ENCODE measurements at places on chromosomes 4 and X.

GRCh38 chrX:9356846-9357245 is 108.0 kb upstream of the TBL1X start:
- DNase-seq = no peak

DNA sequence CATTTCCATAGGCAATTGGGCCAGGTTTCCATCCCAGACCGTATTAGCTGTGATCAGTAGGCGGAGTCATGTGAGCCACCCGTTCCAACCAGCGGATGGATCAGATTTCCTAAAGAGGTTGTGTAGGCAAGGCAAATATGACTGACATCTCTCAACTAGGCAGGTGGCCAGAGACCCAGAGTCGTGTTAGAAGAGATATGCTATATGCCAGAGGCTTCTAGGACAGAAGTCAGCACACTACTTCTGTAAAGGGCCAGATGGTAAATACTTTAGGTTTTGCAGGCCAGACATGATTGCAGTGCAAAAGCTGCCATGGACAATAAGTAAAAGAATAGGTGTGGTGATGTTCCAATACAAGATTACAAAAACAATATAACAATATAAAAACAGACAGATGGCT is 788.4 kb downstream of the RPA4 start:
- no peak for DNase-seq

DNA sequence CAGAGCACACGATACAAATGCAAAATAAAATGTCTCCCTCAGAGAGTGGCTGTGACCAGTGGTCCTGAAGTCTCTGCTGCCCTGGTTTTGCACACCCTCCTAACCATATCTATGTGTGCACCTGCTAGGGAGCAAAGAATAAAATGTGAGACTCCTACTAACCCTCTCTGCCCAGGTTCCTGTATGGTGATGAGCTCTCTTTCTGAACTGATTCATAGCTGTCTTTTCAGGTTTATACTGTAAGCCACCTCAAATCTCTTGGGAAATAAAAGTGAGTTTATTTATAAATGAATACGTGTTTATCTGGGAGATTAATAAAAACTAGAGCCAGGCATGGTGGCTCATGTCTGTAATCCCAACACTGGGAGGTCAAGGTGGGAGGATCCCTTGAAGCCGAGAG is 126.0 kb upstream of the RBPJ start:
- no peak for DNase-seq

- DNase-seq = no peak
These were observed 78.1 kb downstream of the BMP15 start for GRCh38 chrX:50988649-50989048.

GRCh38 chr4:11585506-11585905 is 156.8 kb upstream of the HS3ST1 start:
- DNase-seq = no peak

- no peak for DNase-seq
These were observed 78.4 kb upstream of the FUNDC1 start for GRCh38 chrX:44621078-44621477.

DNA sequence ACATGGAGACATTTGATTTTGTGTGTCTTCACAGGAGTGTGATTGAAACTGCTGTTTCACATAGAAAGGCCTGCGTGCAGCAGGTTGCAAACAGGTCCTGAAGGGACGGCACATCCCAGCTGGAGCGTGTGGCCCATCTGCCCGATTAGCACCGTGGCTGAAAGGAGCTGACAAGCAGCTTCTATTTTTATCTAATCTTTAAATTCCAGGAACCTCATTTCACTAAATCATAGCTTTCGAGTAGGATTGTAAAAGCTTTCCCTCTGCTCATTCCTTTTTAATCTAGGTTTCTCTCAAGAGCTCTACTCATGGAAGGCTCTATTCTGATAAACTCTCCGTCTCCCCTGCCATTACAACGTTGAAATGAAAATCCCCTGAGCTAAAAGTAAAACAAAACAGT is 106.8 kb downstream of the FSTL5 start:
- no peak for DNase-seq

DNA sequence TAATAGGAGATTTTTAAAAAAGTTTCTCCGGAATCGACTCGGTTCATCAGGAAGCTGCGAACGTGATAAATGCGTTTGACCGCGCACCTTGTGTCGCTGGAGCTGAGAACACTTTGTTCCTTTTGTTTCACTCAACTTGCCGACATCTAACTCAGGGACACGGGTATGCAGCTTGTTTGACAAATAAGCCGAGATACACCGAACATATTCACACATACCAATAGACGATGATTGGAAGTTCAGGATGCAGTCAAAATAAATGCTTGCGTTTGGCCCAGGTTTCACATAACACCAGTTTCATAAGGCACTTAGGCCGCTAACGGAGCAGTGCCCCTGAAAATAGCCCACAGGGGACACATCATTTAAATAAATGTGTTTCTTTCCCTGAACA is 932 bp upstream of the SHISA3 start:
- DNase-seq = no peak

GRCh38 chr4:53821179-53821851 is 230.0 kb upstream of the LNX1 start:
- DNase-seq = no peak

- DNase-seq = no peak
These were observed 200.1 kb upstream of the PPARGC1A start for GRCh38 chr4:24089851-24090534.

- DNase-seq = no peak
These were observed 111.1 kb downstream of the RNF150 start for GRCh38 chr4:141022111-141022695.

DNA sequence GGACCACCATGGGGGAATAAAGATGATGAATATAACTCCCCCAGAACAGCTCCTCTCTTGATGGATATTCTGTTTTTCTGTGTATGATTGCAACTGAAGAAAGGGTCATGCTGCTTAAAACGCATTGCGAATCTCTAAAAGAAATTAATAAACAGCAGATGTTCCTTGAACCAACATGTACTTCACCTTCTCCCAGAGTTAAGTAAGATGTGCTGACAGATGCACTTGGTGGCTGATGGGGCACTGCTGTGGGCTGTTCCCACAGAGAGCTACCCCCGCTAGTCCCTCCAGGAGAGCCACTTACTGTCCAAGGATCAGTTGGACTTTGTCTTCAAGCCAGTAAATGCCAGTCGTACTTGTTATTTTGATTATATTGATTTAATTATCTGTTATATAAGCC is 26.3 kb upstream of the C4orf54 start:
- no peak for DNase-seq

DNA sequence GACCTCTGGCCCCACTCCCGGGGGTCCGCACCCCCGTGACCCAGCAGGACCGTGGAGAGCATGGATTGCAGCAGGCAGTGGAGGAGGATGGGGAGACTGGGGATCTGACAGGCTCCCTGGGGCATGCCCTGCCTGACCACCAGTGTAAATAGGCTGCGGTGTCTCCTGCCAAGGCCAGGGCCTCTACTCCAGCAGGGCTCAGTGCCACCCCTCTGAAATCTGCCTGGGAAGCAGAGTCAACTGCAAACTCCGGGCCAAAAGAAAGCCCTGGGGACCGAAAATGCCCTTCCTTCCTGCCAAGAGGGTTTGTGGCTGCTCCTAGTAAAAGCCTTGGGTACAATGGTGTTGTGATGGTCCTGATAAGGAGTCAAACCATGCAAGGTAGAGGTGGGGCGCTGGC is 6.4 kb downstream of the ADRA2C start:
- DNase-seq = no peak

GRCh38 chr4:171765514-171765913 is 47.7 kb upstream of the GALNTL6 start:
- no peak for DNase-seq

- no peak for DNase-seq
These were observed 32.1 kb downstream of the RPS6KA6 start for GRCh38 chrX:84155938-84156337.

- no peak for DNase-seq
These were observed 14.5 kb downstream of the SLC2A9 start for GRCh38 chr4:10006601-10007435.

GRCh38 chr4:62131049-62131448 is 930.9 kb downstream of the ADGRL3 start:
- no peak for DNase-seq

DNA sequence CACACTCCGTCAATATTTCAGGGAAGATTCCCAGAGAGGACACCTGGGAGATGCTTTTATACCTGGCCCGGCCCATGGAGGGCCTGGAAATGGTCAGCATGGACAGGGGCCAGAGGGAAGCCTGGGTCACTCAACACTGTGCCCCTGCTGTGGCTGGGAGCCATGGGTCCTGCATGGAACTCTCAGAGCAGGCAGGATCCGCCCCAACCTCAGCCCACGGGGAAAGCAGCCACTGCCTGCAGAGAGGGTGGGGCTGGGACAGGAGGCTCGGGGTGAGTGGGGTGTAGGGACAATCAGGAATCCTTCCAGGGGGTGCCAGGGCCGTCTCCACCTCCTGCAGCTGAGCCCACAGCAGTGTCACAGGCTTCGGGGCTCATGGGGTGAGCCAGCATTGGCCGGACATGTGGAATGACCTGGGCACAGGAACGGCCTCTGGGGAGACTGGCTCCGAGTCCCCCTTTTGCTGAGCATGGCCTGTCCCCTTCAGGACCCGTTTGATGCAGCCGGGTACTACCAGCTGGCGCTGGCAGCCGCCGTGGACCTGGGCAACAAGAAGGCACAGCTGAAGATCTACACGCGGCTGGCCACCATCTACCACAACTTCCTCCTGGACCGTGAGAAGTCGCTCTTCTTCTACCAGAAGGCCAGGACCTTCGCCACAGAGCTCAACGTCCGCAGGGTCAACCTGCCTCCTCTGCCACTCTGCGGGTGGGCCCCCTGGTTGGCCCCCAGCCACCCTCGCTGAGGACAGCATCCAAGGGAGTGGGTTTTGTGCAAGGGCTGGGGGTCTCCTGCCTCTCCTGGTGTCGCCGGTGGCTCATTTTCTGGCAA is 29.1 kb upstream of the HTRA3 start:
- DNase-seq = no peak

DNA sequence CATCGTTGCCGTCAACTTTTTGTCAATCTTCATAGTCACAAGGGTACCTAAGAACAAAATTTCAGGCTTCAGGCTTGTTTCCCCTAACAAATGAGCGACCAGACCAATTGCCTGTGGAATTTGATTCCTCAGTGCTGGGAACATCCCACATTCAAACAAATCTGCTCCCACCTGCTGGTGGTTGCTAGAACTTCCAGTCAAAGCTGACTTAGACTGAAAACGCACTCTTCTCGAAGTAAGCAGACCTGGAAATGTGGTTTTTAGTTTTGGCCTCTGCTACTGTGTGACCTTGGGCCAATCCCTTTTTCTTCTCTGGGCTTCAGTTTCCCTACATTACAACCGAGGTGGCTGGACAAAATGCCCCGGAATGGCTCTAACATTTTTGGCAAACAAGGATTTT is 1.8 kb upstream of the GABRQ start:
- DNase-seq = no peak

DNA sequence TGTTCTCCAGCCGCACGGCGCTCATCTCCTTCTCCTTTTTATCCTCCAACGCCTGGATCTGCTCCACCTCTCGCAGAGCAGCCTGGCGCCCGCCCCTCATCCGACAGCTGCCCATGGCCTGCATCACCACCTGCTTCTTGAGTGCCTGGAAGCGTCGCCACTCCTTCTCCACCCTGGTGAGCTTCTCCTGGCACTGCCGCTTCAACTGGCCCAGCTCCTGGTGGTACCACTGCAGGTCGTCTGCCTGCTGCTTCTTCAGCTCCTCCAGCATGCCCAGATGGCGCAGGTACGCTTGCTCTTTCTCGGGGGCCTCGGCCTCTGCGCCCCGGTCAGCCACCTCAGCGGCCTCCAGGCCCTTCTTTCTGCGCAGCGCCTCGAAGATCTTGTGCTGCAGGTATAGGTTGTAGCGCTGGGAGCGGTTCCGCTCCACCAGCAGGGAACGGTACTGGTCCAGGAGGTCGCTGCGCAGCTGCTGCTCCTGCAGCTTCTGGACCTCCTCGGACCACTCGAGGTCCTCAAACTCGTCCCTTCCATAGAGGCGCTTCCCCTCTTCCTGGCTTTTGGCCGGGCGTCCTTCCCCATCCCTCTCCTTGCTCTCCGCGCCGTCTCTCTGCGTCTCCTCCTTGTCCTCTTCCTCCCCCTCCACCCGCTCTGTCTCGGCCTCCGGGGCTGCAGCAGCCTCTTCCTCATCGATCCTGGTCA is 1.2 kb upstream of the TADA2B start:
- no peak for DNase-seq

DNA sequence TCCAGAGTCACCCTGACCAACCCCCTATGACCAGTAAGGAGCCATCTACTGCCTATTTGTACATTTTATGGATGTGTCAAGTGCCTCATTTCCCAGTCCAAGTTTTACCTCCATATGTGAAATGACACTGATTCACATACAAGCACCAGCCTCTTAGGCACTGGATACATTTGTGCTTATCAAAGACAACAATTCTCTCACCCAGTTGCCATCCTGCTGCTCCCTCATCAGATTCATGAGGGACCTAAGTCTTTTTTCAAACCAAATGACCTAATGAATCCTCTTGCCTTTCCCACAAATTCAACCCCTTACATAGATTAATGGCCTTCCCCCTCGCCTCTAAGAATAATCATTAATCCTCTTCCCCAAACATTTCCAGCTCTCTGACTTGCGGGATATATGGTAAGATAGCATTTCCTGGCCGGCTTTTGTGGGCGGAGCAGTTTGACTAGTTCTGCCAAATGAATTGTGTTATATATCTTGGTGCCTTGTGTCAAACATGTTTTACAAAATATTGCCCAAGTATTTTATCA is 233.9 kb downstream of the ARAP2 start:
- no peak for DNase-seq

DNA sequence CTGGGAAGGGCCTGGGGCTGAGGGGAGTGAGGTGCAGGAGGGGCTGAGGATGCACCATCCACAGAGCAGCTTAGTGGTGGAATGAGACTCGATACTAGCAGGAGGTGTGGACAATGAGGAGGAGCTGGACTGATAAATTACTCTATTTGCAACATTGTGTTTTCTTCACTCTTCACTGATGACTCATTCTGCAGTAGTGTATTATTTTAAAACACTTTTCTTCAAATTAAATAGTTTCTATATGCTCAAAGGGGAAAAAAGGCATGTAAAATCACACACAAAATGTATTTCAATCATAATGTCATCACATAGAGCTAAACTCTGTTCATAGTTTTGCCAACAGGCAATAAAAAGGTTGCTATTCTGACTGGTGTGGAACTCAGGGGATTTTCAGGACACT is 467.0 kb upstream of the CTSO start:
- no peak for DNase-seq

GRCh38 chr4:10353110-10353509 is 104.1 kb downstream of the ZNF518B start:
- DNase-seq = no peak

- DNase-seq = no peak
These were observed 225.0 kb downstream of the ADAM29 start for GRCh38 chr4:175143116-175143515.

DNA sequence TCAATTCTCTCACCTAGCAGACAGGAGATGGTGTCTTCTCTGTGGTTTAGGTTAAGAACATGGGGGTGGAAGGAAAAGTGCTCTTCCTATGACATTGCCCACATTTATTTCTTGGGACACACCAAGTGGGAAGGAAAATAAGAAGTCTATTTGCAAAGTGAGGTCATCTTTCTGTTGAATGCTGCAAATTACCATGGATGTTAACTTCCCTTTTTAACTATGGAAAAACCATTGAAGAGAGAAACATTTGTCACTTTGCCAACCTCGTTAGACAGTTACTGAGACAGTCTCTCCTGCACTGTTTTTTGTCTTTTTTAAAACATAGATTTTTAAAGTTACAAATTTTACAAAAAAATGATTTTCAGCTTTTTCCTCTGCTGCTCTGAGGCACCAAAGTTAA is 72.8 kb upstream of the BEND4 start:
- DNase-seq = no peak
